Esophagus squamous epithelium (tissue), 5 donors: ENCODE measurements at places on chromosomes 3 and 15.

DNA sequence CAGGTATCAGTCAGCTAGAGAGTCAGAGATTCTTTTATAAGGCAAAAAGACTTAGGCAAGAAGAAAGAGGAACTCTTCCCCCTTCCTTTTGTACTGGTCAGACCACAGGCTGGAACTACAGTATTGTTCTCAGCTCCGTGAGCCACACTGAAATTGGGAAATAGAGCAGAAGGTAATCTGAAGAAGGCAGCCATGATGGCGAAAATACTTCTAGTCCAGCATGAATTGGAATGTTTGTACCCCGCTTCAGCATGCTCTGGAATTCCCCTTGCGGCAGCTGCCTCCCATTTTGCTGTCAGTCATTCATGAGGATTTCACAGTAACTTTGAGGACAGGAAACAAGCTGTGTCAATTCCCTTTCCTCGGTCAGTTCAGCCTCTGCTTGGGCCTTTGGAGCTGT, 96.2 kb downstream of the CORO2B start:
- no peak for DNase-seq

DNA sequence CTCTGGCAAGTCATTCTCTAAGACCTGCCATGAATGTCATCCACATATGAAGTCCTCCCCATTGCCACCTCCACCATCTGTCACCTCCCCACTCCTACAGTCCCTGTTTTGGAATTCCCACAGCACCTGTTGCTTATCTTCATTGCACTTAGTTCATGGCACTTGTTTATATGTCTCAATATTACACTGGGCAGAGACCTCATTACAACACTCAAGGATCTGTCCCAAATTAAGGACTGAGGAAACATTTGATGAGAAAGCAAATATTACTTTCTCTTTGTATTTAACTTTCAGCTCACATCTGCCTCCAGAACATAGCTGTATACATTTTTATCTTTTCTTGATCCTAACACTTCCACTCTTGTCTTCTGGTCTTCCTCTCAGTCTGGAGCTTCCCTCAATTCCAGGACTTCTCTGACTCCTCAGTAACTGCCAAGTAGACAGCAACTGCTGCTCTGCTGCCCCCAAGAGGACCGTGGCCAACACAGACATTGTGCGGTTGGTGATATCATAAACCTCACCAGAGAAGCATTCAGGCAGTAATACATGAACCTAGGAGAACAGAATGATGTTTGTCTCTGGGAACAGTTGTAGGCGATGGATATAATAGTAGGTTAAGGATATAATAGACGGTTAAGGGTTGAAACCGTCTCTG, 45.0 kb upstream of the FGF12 start:
- no peak for DNase-seq

- no peak for DNase-seq
Observed at GRCh38 chr3:15439476-15439875, 12.1 kb downstream of the EAF1 start.

GRCh38 chr3:120119846-120120510, 25.7 kb upstream of the GSK3B start:
- no peak for DNase-seq

GRCh38 chr3:100992231-100993012, 799 bp downstream of the ABI3BP start:
- DNase-seq: no peak

GRCh38 chr15:56757875-56758274, 24.6 kb upstream of the ZNF280D start:
- DNase-seq: no peak

- DNase-seq: no peak
Observed at GRCh38 chr3:195164573-195165264, 106.2 kb downstream of the XXYLT1 start.

DNA sequence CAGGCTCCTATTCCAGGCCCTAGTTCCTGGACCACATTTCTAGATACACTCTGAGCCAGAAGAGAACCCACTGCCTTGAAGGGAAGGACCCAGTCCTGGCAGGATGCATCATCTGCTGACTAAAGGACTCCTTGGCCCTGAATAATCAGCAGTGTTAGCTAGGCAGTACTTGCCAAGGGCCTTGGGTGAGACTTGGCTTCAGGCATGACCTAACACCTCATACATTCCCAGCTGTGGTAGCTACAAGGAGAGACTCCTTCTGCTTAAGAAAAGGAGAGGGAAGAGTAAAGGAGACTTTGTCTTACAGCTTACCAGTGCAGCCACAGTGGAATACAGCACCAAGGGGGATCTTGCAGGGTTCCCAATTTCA, 26.4 kb downstream of the PEAK1 start:
- no peak for DNase-seq
